ENCODE measurements at places on chromosomes 12 and 14.

- no peak for DNase-seq
These were observed 371.2 kb upstream of the LRFN5 start for GRCh38 chr14:41235466-41235865.

DNA sequence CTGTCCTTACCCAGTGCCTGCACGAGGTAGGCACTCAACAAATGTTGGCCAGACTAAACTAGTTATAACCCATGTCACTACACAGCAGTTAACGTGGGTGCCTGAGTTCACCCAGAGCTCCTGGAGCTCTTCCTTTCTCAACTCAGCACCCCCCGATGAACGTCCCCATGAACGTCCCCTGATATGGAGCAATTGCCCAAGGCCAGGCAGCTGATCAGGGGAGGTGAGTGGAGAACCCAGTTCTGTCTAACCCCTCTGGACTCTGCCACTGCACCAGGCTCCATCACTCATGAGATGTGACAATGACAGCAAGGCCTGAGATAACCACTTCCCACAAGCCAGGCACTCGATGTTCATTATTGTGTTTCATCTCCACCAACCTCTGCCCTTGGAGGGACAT is 199.0 kb downstream of the BCL11B start:
- no peak for DNase-seq

GRCh38 chr14:82759656-82760055 is 1226.0 kb upstream of the SEL1L start:
- no peak for DNase-seq

DNA sequence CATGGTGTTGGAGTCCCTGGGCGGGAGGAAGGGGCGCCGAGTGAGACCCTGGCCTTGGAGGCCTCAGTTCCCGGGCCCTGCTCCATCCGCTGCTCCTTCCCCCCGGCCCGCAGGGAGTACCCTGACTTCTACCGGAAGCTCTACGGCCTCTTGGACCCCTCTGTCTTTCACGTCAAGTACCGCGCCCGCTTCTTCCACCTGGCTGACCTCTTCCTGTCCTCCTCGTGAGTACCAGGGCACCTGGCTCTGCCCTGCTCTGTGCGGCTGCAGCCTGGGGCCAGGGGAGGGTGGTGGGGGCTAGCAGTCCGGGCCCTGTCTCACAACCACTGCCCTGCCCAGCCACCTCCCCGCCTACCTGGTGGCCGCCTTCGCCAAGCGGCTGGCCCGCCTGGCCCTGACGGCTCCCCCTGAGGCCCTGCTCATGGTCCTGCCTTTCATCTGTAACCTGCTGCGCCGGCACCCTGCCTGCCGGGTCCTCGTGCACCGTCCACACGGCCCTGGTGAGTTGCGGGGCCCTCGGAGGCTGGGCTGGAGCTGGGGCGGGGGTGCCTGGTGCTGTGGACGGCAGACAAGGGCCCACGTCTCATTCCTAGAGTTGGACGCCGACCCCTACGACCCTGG is 7.0 kb downstream of the NOC4L start:
- no peak for DNase-seq

GRCh38 chr14:72939630-72940029 is 13.4 kb downstream of the DCAF4 start:
- DNase-seq, result no peak

DNA sequence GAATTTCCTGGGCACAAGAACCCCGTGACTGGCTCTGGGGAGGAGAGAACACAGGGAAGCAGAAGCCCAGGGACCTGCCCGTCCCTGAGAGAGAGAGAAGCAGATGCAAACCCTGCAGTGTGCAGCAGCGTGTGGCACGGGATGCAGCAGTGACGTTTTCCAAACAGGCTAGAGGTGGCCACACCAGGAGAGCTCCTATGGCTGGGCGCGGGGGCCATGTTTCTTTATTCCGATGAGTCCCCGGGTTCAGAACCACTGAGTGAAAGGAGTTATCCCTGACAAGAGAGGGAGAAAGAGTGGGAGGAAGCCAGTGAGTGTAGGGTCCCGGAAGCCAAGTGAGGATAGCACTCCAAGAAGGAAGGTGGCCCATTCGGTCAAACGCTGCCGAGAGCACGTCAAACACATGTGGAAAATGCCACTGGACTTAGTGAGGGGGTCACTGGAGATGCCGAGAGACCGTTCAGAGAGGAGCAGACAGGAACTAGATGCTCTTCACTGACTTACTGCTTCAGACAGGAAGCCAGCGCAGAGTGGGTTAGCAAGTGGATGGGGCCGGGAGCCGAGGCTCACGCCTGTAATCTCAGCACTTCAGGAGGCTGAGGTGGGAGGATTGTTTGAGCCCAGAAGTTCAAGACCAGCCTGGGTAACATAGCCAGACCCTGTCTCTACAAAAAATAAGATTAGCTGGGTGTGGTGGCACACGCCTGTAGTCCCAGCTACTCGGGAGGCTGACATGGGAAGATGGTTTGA is 123.0 kb downstream of the BCL11B start:
- DNase-seq, result no peak

DNA sequence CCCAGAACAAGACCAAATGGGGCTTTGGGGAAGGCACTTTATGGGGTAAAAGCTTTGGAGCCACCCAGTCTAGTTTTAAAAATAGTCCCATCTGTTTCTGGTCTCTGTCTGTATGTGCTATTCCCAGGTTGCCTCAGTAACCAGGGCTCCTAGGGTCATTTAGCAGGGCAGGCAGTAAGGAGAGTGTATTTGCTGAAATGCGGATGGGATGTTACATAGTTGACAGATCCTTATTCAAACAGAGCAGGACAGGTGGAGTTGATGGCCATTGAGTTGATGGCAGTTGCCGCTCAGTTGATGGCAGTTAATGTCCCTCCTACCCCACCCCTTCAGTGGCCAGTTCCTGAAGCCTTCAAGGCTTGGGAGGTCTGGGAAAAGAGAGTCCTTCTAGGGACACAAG is 4.6 kb downstream of the ZC3H10 start:
- no peak for DNase-seq

GRCh38 chr12:103820881-103821489 is 20.0 kb downstream of the NT5DC3 start:
- no peak for DNase-seq

- DNase-seq, result no peak
These were observed 90.5 kb downstream of the CHST11 start for GRCh38 chr12:104547235-104547634.

- no peak for DNase-seq
These were observed 13.4 kb downstream of the ALDH2 start for GRCh38 chr12:111780166-111780565.

- no peak for DNase-seq
These were observed 421 bp downstream of the FCF1 start for GRCh38 chr14:74713395-74713735.

- no peak for DNase-seq
These were observed 145.0 kb downstream of the KIF21A start for GRCh38 chr12:39297891-39298290.

- no peak for DNase-seq
These were observed 112.0 kb downstream of the ANO6 start for GRCh38 chr12:45327823-45328383.

DNA sequence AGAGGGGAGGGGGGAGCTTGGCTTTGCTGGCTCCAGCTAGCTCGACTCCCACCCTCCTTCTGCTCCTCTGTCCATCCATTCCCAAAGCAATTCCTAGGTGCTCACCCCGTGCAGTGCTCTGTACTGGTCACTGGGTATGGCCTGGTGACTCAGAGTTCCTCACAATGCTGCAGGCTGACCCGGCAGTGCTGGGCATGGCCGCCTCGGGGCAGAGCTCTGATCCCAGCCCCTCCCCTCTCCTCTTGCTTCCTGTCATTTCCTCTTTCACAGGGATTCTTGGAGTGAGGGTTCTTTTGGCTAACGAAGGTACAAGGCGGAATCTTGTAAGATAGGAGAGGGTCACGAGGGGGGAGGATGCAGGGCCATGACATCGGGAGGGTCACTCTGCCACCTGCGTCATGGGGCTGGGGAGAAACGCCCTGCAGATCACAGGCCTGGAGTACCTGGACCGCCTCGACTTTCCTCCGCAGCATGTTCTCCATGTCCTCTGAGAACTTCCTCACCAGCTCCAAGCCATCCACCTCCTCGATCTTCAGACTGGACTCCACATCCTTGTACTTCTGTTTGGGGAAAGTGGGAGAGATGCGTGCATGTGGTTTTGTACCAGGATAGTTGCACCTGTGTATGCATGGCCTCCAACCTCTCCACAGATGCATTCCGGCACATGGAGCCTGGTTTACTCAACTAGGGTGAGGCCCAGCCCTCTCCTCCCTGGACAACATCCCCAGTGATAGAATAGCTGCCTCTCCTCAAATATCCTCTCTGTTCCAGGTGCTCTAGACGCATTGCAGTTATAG is 5.7 kb downstream of the CACNA2D4 start:
- no peak for DNase-seq

GRCh38 chr12:118617611-118618450 is 241.5 kb downstream of the SUDS3 start:
- no peak for DNase-seq

- no peak for DNase-seq
These were observed 31.6 kb downstream of the TULP3 start for GRCh38 chr12:2922329-2922728.

Data from NCI-H1436 treated with DMSO at 0.1 percent for 48 hours (cell line).